ENCODE measurements at places on chromosomes 6 and 20.

DNA sequence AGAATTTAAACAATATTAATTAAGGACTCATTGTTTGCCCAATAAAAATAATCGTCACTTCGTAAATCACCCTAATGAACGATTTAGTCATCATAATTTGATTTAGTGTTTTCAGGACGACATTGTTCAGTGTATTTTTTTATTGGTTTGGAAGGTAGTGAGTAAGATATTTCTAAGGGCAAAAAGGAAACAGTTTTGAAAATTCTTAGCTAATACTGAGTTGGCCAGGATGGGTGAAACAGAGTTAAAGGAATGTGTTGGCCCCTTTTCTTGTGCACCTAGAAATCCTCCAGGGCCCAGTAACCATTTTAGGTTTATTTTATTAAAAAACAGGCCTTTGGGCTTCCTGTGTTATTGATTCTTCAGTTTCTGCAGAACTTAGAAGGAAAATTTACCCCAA lies 25.3 kb downstream of the ANKS1A start:
- DNase-seq, result peak; percentile 37

DNA sequence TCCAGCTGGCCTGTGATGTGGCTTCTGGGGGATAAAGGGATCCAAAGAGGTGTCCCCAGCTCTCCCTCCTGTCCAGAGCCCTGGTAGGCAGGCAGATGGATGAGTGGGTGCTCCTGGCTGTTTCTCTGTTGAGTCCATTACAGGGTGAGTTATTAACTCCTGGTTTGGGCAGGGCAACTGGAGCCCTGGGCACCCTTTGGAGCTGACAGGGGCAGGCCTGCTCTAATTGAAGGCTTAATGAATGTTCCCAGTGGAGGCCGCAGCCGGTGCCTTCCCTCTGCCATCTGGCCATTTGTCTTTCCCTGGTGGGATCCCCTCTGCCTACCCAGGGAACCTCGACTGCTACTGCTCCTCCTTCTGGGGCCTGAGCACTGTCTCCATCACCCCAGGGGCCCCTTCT lies 44.7 kb upstream of the MLN start:
- DNase-seq, result no peak

DNA sequence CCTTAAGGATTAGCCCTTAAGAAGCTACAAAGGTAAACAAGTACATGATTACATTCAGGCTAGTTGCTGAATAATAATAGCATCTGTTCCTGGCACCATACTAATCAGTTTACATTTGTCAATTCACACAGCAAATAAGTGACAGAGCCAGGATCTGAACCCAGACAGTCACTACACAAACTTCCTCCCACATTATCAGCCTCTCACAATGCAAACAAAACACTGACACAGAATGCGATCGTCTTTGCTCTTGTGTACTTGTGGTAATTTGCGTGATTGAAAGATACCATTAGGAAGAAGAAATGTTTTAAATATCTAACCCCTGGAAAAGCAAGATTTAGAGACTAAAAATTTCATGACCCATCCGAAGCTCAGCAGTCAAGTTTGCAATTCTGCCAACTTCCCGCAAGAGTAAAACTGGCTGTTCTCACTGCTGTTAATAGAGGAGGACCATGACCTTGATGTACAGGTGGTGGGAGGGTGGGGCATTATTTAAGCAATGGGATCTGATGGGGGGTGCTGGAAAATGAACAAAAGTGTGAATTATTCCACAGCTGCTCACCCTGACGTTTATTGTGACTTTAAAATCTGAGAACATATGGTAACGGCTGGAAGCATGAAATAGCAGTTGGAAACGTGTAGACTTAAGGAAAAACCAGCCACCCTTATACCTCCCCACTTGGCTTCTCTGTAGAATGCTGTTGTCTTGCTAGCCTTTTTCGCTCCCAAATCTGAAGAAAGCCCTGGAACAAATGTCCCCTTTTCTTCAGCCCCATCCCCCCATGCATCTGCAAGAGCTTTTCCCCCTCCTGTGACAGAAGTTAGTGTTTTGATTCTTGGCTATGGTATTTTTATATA lies 95.3 kb upstream of the ARMC2 start:
- no peak for DNase-seq

DNA sequence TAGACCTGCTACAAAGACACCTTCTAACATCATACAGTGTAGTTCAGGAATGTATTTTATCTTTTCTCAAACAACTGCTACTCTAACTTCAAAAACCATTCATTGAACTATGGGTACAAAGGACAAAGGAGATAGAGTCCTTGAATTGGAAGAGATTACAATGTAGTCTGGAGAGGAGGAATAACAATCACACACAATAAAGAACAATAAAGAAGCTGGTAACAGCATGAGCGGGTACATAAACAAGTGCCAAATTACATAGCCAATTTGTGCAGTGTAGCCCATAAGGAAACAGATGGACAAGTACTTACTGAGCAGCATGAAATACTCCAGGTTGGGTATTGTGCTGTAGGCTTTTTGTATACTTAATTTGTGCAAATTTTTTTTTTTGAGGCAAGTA lies 44.3 kb downstream of the OSTM1 start:
- no peak for DNase-seq

DNA sequence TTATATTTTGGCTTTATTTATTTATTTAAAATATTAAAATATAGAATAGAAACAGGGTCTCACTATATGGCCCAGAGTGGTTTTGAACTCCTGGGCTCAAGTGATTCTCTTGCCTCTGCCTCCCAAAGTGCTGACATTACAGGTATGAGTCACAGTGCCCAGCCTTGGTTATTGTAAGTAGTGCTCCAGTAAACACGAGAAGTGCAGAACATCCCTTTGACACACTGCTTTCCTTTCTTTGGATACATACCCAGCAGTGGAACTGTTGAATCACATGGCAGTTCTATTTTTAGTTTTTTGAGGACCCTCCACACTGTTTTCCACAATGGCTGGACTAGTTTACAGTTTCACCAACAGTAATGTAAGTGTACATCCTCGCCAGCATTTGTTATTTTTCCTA lies 203.9 kb downstream of the PHF3 start:
- peak; percentile 50 for DNase-seq

- no peak for DNase-seq
These were observed 65.8 kb downstream of the ADTRP start for GRCh38 chr6:11712760-11713159.

DNA sequence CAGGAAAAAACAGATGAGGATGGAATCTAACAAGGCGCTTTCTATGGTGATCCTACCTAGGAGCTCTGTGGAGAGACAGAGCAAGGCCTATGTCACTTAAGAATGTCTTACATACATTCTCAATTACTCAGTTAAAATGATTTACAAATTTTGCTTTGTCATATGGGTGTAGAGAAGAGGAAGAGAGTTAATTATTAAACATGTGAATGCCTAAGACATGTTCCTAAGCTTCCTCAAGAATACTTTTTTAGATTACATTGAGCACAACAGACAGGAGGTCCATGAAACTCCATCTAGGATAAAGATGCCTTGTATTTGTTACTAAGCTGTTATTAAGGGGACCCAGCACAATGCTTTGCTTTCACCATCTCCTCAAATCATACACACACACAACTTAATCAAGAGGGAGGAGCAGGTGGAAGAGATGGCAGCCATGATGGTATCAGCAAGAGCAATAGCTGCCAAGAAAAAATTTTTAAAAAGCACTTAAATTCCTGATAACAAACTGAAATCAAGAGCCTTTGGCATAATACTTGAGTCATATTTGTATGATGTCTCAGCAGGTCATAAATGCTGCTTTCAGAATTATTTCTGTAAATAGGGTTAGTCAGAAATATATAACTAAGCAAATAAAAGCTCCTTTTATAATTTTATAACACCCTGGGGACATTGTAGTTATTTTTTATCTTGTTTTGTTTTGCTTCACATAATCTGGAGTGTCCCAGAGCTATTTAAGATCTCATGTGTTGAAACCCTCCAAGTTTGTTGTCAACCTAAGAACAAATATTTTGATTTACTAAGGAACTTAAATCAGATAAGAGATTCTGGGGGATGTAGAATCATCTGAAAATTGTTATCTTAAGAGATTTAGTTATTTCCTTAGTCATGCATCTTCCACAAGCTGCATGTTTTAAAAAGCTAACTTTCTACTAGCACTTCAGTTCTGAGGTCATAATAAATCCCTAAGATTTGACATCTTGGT lies 70.0 kb upstream of the CD2AP start:
- no peak for DNase-seq

GRCh38 chr6:87922196-87922946 lies 125.3 kb upstream of the SPACA1 start:
- no peak for DNase-seq

GRCh38 chr6:125121894-125122293 lies 31.7 kb upstream of the TPD52L1 start:
- DNase-seq, result no peak

DNA sequence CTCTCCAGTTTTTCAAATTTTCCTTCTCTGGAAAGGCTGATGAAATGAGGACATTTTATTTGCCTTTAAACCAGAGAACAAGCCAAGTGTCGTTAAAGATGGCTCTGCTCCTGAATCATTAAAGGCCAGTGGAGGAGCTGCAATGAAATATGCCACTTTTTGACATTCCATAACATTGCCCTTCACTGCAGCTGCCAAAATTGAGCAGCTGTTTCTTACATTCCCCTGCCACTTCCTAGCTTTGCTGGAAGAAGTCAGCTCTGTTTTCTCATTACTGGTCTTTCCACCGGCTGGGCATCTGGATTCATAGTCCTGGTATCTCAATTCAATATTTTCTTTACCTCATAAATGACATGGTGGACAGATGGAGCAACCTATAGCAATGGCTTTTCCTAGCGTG lies 45.5 kb upstream of the NRN1 start:
- no peak for DNase-seq

DNA sequence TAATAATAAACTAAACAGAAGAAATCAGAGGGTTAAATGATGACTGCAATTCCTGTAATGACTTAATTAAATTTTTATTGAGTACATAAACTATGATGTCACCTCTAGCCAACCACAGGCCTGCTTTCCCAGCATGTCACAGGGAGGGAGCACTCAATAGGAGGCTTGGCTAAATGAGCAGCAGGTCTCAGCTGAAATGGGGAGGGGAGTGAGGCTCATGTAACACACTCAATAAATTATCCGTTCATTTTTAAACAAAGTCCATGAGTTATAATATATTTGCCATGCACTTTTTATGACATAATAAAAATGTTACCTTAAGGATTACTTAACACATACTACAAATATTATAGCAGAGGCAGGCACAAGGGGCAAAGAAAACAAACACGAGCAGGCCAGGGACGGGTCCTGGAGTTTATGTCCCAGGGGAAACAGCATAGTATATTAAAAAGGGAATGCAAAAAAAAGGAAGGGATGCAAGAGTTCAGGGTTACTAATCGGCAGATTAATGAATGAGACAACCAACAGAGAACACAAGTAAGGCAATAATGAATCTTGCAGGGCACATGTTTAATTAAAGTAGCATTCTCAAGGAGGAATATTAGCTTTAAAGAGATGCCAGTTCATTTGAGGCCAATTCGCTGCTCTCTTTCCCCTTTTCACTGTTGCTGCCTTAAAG lies 27.1 kb upstream of the FAM83C start:
- DNase-seq, result peak; percentile 70

GRCh38 chr20:62355878-62356588 lies 11.1 kb downstream of the LAMA5 start:
- no peak for DNase-seq

DNA sequence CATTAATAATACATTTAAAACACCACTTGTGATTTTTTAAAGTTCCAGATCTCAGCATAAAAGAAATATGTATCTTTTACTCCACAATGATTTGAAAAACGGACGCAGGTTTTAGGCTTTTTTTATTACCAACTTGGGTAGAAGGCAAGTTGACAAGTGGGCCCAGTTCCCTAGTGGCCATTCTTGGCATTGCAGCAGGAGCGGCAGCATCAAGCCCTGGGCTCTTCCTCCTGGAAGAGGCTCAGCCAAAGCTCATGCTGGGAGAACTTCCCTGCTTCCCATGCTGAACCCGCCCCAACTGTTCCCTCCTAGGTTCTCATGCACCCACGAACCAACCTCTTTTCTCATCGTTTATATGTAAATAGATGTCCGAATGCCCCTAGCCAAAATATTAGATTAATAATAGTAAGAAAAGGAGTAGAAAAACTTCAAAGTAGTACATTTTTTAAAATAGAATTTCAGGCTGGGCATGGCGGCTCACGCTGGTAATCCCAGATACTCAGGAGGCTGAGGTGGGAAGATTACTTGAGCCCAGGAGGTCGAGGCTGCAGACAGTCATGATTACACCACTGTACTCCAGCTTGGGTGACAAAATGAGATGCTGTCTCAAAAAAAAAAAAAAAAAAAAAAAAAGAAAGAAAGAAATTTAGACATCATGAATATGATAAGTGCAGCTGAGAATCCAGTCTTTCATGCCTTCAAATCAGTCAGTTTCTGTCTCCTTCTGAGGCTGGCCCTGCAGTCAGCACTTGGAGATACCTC lies 18.2 kb upstream of the MYB start:
- peak; percentile 36 for DNase-seq

GRCh38 chr20:57124800-57125517 lies 141.5 kb downstream of the BMP7 start:
- no peak for DNase-seq

- peak; percentile 61 for DNase-seq
These were observed 54.4 kb downstream of the RTN4IP1 start for GRCh38 chr6:106574741-106575458.

- DNase-seq, result no peak
These were observed 382.7 kb downstream of the C6orf118 start for GRCh38 chr6:164926686-164927085.

DNA sequence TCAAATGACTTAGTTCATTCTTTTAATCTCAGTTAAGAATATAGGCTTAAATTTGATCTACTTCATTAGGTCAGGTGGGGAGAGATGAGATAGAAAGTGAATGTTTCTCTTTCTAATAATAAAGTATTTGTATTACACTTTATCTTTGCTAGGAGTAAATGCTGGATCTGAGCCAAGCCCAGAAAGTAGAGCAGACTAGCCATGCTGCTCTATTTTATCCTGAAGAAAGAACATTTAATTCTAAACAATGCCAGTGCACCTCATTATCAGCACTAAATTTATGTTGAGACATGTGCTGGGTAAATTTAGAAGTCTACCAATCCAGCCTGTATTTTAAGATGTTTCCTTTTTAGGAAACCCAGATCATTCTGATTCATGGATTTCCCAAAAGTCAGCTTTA lies 43.5 kb downstream of the AKIRIN2 start:
- DNase-seq, result no peak

DNA sequence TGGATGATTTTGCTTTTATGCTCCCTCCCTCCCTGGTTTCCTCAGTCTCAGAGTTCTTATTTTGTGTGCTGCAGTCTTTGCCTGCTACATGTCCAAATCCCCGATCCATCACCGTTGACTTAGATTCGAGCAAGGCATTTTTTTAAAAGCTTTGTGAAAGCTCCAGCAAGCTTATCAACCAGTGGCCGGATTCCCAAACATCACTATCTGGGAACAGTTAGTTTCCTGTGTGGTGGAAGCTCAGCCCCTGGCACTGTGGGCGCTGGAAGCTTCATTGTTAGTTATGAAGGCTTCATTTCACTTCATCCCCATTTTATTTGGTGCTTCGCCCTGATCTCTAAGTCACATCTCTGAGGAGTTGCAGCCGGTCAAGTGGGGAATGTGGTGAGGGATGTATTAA lies 44.7 kb downstream of the DEK start:
- no peak for DNase-seq

Measured in HCEC 1CT (cell line).